NCI-H1092 (cell line): ENCODE measurements at places on chromosomes 1 and 21.

- DNase-seq = no peak
Observed at GRCh38 chr1:235008239-235008638, 120.4 kb downstream of the TOMM20 start.

GRCh38 chr1:4796161-4797015 lies 142.0 kb downstream of the AJAP1 start:
- DNase-seq = no peak

- no peak for DNase-seq
Observed at GRCh38 chr1:103190766-103191165, 82.4 kb upstream of the COL11A1 start.

- no peak for DNase-seq
Observed at GRCh38 chr1:187033693-187034390, 205.1 kb downstream of the PLA2G4A start.

GRCh38 chr1:234614081-234614489 lies 4.1 kb upstream of the IRF2BP2 start:
- no peak for DNase-seq

GRCh38 chr1:240465531-240465940 lies 146.4 kb downstream of the GREM2 start:
- DNase-seq = no peak

GRCh38 chr1:215682232-215682631 lies 115.1 kb downstream of the KCTD3 start:
- peak; percentile 2 for DNase-seq

DNA sequence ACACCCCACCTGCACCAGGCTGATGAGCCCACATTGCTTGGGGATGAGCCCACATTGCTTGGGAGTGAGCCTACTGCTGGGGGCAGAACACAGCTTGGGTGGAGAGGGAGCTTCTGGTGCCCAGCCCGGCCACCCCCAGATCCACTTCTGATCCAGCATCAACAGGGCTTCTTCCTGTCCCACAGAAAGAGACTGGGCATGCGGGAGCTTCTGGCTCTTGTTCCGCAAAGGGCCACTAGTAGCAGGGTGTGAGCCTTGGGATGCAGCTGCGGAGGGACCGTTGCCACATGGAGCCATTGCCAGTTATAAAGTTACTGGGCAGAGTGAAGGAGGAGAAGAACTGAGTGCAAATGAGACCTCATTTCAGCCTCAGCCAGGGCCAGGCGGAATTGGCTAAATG lies 36.3 kb downstream of the PKP1 start:
- no peak for DNase-seq

GRCh38 chr1:147611021-147611426 lies 59.3 kb downstream of the ACP6 start:
- no peak for DNase-seq
